Renal pelvis (tissue), 12 donors: ENCODE measurements at places on chromosomes 4 and X. TPM values are rescaled to one million over a fixed set of nuclear protein-coding genes. Genes with fewer than 3 reads are reported as not detected.

- no peak for DNase-seq
These were observed 77.0 kb downstream of the AFAP1 start for GRCh38 chr4:7862561-7863192.

GRCh38 chrX:19852014-19853005 lies 35.1 kb downstream of the SH3KBP1 start:
- DNase-seq = no peak

DNA sequence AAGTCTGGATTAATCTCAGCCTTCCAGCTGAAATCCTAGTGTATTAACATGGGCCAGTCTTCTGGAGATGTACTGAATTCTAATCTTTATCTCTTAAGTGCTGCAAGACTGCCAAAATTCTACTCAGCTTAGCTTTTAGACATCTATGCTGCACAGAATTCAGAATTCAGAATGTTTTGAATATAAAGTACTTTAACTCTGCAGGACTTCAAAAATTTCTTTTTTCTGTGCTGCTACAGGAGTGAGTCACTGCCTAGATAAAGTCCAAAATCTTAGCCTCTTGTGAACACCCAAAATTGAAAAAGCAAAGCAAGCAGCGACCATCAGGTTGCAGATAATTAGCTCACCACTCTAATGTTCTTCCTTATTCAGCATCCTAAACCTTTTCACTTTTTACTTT lies 1092.6 kb upstream of the PCDH10 start:
- no peak for DNase-seq

FGFRL1 gene
- 42.9 TPM for polyA plus RNA-seq

DCLK2 gene
- 11.5 TPM for polyA plus RNA-seq

- DNase-seq = no peak
These were observed 14.3 kb upstream of the CORIN start for GRCh38 chr4:47852136-47852535.

- DNase-seq = no peak
These were observed 143.9 kb upstream of the TBL1X start for GRCh38 chrX:9320940-9321339.

DNA sequence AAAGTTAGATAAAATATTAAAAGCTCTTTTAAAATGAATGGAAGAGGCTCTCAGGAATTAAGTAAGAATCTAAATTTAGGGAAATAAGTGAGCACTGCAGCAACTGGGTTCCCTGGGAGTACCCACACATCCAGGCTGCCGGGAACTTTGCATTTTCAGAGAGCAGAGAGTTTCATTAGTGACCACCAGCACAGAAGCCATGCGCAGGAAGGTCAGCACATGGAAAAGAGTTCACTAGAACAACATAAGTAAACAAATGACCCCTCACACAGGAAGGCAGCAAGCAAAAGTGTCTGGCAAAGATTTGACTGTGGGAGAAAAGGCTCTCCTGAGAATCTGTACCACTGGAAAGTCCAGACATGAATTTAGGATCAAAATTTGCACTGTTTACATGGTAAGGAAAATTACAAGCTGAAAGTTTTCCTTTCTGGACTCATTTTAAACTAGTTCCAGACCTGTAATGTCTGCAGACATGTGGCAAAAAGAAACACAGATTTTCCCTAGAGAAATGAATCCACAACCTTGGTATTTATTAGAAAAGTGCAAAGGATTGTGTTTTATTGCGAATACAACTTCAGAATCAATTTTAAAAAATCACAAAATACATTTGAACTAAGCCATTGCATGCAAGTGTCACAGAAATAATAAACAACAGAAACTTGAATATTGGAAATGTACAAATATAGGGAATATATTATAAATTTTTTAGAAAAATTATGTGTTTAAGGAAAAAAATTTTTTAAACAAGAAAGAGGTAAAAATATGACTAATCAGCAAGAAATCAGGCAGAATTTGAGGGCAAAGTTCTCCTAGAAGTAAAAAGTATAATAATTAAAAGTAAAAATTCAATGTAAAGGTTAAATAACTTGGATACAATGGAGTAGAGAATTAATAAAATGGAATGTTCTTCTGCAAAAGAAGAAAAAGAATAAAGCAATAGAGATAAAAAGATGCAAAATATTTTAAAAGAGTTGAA lies 18.4 kb upstream of the MYOZ2 start:
- no peak for DNase-seq

CITED1 gene
- polyA plus RNA-seq = 17.3 TPM

ADGRG4 gene
- polyA plus RNA-seq = not detected

DNA sequence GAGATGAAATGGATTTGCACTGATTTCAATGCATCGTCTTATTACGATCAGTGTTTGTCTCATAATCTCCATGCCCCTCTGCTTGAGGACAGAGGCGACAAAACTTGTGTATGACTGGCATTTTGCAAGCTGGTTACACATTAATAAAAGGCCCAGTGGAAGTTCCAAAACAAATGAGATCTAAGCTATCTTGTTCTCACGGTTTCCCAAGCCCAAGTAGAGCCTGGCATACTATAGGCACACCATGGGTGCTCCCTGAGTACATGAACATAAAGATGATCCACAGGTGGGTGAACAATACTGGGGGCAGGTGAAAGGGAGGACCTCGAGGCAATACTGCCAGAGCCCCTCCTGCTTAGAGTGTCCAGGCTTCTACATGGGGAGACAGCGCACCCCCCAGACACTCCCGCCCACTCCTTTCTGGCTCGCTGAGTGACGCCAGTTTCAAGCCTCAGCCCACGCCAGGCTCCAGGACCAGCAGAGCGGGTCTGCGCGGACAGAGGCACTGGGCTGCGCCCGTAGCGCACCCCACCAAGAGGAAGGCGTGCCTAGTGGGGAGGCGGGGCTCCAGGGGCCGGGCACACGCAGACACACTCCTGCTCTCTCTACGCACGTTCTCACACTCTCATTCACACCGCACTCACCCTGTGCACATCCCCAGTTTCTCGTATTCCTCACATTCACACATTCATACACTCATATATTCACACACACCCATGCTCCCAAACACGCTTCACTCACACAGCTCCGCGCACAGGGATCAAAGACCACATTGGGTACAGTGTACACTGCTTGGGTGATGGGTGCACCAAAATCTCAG lies 8.9 kb upstream of the GSX2 start:
- no peak for DNase-seq

DNA sequence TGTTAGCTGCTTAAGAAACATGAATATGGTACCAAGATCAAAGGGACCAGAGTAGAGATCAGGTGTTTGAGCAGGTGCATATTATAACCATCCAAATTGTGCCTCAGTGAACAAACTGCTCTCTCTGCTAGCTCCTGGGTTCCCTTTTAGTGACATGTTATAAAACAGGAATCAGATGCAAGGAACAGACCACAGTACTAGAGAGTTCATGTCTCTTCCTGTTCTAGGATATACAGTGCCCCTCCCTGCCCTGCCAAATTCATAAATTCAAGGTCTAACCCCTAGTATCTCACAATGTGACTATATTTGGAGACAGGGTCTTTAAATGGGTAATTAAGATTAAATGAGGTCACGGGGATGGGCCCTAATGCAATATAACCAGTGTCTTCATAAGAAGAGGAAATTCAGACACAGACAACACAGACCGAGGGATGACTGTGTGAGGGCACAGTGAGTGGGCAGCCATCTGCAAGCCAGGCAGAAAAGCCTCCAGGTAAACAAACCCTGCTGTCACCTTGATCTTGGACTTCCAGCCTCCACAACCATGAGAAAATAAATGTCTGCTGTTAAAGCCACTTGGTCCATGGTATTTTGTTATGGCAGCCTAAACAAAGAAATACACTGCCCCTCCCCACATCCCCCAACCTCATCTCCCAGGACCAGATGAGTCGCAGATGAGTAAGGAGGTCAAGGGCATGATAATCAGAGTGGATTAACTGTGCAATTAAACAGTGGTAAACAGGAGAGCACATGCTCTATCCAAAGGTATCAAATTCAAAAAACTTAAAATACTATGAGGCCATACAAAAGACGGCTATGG lies 82.5 kb downstream of the RBM47 start:
- no peak for DNase-seq

- no peak for DNase-seq
These were observed 162.7 kb downstream of the NAF1 start for GRCh38 chr4:163003979-163004378.

GRCh38 chrX:10156199-10157031 lies at the start of gene CLCN4:
Gene CLCN4, plus strand, starts transcription at chrX:10156975. Its CDS starts 28,058 bp downstream, at chrX:10185033.
- DNase-seq = no peak

CXCL1 gene
- polyA plus RNA-seq = 0.36 TPM

DNA sequence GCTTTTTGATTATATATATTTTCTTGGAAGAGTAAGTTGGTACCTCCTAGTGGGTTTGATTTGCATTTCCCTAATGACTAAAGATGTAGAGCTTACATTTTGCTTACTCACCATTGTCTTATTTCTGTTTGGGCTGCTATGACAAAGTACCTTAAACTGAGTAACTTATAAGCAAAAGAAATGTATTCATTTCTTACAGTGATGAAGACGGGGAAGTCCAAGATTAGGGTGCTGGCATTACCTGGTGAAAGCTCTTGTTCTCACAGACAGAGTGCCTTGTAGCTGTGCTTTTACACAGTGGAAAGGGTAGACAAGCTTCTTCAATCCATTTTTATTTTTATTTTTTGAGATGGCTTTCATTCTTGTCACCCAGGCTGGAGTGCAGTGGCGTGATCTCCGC lies 229.2 kb upstream of the AGA start:
- DNase-seq = no peak

DNA sequence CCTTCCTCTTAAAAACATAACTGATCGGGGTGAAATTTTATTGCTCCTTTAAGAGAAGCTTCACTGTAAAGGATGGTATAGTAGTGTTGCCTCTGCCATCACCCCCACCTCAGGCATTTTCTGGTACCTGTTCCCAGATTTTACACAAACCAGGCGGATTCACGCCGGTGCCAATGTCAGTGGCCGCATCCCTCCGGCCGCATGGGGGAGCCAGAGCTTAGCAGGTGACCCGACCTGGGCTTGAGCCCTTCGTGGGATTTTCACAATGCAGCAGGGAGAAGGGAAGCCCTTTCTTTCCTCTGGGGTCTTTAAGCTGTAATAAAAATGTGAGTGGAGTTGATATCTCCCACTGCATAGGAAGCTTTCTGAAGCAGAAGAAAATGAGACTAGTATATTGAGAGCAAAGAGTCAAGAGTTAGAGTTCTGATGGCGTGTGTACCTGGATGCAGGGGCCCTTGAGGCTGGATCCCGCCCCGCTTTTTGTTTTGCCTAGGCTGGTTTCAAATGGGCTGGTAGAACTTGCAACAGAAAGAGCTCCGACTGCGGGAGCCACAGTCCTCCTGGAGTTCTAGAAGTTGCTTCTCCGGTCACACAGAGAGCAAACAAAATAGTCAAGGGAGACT lies 59.4 kb downstream of the POLR2B start:
- DNase-seq = peak; percentile 51

DNA sequence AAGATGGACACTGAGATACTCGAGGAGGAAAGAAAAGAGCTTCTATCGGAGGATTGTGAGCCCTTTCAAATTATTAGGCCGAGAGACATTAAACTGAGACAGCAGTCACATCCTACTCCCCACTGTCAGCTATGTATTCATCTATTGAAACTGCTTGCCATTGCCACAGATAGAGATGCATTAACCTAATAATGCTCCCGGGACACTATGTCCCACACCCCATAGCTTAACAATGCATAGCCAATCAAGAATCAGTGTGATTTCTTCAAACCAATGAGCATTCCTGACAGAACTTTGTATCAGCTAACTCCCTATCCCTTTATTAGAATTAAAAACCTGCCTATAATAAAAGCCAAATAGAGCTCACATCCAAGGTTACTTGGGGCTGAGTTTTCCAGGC lies 118.1 kb upstream of the NEIL3 start:
- DNase-seq = no peak

BGN gene
- polyA plus RNA-seq = 153 TPM

DNA sequence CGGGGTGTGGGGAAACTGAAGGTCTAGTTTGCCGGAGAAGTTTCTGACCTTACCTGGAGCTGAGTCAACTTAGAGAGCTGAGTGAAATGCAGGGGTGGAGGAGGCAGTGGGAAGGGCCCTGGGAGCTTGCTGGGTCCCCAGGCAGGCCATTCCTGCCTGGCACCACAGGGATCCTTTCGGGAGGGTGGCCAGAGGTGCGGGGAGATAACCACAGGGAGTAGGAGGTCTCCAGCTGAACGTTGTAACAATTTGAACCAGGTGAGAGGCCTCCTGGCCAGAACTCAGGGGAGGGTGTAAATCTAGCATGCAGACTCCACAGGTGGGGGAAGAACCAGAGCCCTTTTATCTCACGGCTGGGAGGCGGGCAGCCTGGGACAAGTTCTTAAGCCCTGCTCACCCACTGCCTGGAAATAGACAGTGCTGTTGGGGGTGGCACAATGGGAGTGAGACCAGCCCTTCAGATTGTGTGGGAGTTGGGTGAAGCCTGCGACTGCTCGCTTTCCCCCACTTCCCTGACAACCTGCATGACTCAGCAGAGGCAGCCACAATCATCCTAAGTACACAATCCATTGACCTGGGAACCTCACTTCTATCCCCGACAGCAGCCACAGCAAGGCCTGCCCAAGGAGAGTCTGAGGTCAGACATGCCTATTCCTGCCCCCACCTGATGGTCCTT lies 247.4 kb downstream of the ADGRA3 start:
- DNase-seq = no peak

TEX13D gene
- polyA plus RNA-seq = not detected

MAGEA8 gene
- 0.29 TPM for polyA plus RNA-seq

DNA sequence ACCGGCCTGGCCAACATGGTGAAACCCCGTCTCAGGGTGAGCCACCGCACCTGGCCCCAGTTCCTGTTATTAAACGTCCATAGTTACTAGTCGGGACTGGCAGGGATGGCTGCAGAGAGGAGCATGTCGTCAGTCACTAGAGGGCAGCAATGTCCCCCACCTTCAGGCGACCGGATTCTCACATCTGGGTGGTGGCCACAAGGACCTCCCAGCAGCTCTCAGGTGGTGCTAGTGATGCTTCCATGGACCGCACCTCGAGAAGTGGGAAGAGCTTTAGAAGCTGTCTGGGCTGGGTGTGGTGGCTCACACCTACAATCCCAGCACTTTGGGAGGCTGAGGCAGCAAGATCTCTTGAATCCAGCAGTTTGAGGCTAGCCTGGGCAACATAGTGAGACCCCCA lies 13.3 kb upstream of the IL3RA start:
- no peak for DNase-seq

DNA sequence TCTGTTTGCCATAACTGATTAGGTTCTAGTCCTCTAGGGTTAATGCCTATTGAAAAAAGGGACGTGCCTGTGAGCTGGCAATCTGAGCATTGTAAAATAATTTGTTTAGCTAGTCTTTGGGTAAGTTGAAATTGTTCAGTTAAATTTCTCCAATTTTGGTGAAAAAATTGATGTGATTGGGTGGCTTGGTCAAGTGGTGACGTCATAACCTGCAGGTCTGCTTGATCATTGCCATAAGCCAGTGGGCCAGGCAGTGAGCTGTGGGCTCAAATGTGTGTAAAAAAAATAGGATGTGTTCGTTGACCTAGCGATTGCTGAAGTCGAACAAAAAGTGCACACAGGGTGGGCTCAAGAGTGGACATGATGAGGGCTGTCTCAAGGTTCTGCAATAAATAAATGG lies 193.3 kb downstream of the ZC4H2 start:
- no peak for DNase-seq

- no peak for DNase-seq
These were observed 63.4 kb downstream of the GPR50 start for GRCh38 chrX:151239751-151240150.

KCNE5 gene
- polyA plus RNA-seq = 6.0 TPM
